ENCODE measurements at places on chromosomes 6 and 20. TPM values are rescaled to one million over a fixed set of nuclear protein-coding genes. Genes with fewer than 3 reads are reported as not detected.
A peak's percentile ranks its signal among the peaks of the same experiment; 100 is the strongest.

DNA sequence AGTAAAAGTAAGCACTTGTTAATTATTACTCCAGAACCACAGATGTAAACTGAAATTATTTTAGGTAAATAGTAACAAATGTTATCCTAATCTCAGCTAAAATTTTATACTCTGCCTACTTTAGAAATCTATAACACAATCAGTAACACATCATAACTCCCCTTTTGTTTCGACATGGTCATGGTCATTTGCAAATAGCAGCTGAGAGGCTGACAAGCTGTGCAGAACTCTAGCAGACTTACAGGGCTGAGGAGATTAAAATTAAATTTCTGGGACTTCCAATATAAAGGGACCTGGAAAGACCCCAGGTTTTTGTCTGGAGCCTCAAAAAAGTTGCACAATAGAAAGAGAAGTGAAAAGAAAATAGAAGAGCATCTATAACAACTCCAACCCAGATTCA lies 88.8 kb downstream of the PRL start:
- no peak for DNase-seq

GRCh38 chr6:107108201-107108890 lies 7.0 kb downstream of the BEND3 start:
- no peak for DNase-seq

COL11A2 gene
- 5.6 TPM for total RNA-seq

DNA sequence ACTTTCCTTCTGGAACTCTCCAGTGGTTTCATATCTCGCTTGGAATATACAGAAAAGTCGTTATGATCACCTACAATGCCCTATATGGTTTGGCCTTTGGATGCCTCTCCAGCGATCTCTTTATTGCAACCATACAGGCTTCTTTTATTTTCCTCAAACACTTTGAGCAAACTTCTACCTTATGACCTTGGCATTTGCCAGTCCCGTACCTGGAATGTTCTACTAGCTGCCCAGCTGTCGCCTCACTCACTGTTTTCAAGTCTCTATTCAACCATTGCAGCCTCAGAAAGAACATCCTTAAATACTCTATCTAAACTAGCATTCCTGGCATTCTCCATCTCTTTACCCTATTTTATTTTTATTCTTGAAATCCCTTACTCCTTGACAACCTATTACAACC lies 50.4 kb upstream of the NEDD9 start:
- no peak for DNase-seq

- DNase-seq, result no peak
These were observed 83.2 kb downstream of the CEBPB start for GRCh38 chr20:50273601-50274491.

NRSN1 gene
- total RNA-seq, result not detected

LST1 gene
- 17.7 TPM for total RNA-seq

DNA sequence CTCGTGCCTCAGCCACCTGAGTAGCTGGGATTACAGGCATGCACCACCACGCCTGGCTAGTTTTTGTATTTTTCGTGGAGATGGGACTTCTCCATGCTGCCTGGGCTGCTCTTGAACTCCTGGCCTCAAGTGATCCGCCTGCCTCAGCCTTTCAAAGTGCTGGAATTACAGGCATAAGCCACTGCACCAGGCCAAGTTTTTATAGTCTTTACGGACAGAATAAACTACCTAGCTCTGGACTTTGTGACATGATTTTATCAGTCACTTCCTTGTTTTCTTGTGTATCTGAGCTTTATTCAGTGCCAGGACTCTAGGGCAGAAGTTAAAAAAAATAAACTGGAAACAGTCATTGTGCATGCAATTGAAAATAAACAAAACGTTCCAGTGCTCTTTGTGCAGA lies 46.7 kb upstream of the RALGAPA2 start:
- no peak for DNase-seq

DNA sequence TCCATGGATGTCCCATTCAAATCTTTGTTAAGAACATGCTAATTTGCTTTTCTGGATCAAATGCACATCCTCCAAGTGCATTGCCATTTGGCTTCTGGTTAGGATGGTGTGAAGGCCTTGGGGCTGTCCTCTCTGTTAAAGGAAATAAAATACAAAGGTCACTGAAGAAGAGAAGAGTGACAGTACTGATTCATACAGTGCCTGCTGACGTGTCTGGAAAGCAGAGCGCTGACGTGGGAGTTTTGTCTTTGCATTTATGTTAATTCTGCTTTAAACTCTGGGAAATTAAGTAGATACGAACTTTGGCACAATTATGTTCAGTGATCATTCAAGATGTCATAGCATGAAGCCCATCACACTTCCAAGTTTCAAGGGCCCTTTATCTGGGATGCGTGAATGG lies 33.2 kb downstream of the SYNDIG1 start:
- DNase-seq, result no peak

GRCh38 chr6:37135835-37136694 lies 33.9 kb upstream of the PIM1 start:
- DNase-seq, result no peak

GRCh38 chr6:132357120-132357519 lies 44.2 kb downstream of the MOXD1 start:
- DNase-seq, result no peak

GRCh38 chr6:135505222-135505621 lies 7.7 kb upstream of the AHI1 start:
- DNase-seq, result no peak

DNA sequence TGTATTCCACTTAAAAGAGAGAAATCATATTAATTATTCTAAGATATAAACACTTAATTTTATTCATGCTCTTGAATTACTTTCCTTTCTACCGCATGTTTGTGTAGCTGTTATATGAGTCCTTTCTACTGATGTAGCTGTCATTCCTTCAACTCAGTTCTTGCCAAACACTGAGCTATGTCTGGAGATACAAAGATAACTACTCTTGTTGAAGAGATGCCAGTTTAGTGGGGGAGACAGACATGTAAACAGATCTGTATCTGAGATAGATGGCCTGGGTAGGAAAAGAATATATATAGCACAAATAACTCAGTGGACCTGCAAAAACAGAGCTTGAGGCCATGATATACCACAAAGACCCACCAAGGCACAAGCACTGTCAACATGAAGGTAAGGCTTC lies 157.3 kb downstream of the BTBD9 start:
- DNase-seq, result no peak

EPPIN gene
- not detected for total RNA-seq

- no peak for DNase-seq
These were observed 56.1 kb downstream of the DCBLD1 start for GRCh38 chr6:117538615-117539014.

DNA sequence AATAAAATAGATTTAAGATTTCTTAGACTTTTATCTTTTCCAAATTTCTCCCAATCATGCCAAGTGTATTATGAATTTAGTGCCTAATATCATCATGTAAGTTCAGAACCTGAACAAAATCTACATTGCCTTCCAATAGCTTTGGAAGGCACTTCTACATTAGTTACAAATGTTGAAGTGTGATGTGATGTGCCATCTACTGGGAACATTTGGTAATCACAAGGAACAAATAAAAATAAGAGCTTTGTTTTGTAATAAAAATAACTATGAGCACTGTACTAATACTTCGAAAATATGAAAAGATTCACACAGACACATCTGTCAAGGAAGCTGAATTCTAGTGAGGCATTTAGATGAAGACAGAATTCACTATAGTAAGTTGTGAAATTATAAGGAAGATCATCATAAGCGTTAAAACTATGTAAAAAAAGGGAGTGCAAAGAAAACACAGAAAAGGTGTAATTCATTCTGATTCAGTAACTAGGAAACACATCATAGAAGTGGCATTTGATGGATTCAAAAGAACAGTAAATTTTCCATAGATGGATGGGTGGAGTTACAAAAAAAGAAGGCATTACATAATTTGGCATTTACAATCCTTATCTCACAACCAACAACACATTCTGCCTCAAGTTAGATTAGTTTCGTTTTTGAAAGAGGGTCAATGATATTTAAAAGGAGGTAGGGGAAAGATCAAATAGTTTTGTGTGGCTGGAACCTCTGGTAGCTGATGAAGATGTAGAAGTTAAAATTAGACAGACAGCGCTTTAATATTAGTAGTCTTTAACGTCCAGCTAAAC lies 161.0 kb downstream of the ASCC3 start:
- DNase-seq, result no peak

TMEM244 gene
- total RNA-seq, result not detected

EYA2 gene
- total RNA-seq, result 24.4 TPM

GRCh38 chr6:13709689-13710551 lies 1.7 kb downstream of the RANBP9 start:
- no peak for DNase-seq

MAK gene
- total RNA-seq, result 0.40 TPM

C2 gene
- 25.0 TPM for total RNA-seq

DNA sequence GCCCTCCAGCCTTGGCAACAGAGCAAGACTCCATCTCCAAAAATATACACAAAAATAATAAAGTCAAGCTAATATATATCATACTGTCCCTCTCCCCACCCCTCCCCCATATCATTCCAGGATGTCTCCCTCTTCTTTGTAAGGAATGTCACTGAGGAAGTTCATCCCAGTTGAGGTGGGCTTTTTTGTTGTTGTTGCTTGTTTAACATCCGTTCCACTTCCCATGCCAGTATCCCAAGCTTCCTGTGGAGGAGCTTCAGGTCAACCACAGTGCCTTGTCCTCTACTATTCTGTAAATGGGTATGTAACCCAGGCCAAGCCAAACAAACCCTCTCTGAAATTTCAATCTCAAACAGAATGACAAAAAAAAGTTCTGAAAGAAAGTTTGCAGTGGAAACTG lies 19.0 kb upstream of the PTPN1 start:
- DNase-seq, result no peak

- no peak for DNase-seq
These were observed 737.8 kb upstream of the NRSN1 start for GRCh38 chr6:23388086-23388783.

DNA sequence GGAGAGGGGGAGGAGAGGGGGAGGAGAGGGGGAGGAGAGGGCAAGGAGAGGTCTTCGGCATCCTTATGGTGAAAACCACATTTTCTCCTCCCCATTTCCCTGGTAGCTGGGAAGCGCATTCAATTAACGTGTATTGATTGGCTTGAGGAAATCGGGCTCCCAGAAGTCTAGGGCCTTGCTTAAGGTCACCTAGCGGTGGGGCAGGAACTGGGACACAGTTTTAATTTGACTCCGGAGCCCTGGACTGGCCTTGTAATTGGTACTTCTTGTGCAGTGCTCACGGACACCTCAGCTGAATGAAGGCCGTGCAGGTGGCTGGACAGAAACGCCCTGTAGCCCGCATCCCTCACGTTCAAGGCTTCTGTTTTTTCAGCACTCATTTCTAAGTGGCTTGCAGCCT lies 42.8 kb downstream of the CTCFL start:
- peak; percentile 2 for DNase-seq

- peak; percentile 77 for DNase-seq
These were observed 9.7 kb downstream of the TRMT11 start for GRCh38 chr6:125995972-125996580.

DNA sequence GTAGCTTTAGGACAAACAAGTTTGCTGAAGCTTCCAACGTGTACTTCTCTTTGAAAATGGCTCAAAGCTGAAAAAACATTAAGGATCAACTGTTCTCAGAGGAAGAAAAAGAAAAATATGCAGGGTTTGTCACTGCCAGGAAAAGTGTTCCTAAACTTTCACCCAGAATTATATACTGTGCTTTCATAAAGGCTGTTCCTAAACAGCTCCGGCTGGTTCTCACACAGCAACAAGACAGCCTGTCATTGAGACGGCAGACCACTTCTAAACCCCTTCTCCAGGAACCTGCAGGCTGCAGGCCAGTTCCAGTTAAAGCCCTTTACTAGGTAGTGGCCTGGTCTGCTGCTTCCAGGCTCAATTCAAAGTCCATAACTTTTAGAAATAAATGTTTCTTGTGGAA lies 97.4 kb upstream of the SOX4 start:
- no peak for DNase-seq

All from sciatic nerve (tissue), 2 donors.